Right atrium auricular region (tissue), 2 donors: ENCODE measurements at places on chromosomes 2 and 18.
A peak's percentile ranks its signal among the peaks of the same experiment; 100 is the strongest.

GRCh38 chr18:77088963-77089722, 43.4 kb downstream of the MBP start:
- no peak for DNase-seq

- DNase-seq = peak; percentile 69
Measured at GRCh38 chr2:69465513-69466456, 28.6 kb upstream of the NFU1 start.

DNA sequence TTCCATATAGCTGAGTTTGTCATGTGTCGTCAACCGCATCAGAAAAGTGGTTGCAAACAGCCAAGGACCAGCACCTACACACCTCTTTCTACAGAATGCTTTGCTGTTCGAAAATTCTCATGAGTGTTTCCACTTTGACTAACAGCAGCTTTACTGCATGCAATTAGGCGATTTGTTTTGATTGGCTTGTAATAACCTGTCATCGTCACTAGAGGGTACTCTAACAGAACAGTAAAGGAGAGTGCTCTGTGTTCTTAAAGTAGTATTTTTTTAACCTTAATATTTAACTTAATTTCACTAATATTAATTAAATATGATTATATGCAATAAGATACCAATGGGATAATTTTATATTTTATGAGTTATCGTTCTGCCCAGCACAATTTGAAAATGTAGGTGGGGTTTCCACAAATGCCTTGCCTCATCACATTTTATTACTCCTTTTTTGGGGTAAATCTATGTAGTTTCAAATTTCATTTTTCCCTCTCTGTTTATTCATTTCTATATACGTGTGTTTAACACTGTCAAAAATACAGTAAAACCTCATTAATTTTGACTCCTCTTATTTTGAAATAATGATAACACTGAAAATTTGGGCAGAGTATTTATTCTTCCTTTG, 502.2 kb downstream of the NRXN1 start:
- DNase-seq = no peak

GRCh38 chr2:26970244-26970927, at the start of gene MAPRE3:
TSS of gene MAPRE3 (plus strand) at chr2:26970637. CDS start at chr2:27022219, 51,582 bp downstream.
- DNase-seq = peak; percentile 70

- peak; percentile 86 for DNase-seq
Measured at GRCh38 chr2:37156857-37157714, at the start of gene EIF2AK2. TSS of gene EIF2AK2 (minus strand) at chr2:37156980. CDS start at chr2:37147806, 9,174 bp downstream.

GRCh38 chr18:10408131-10408530, 46.3 kb upstream of the APCDD1 start:
- DNase-seq = no peak

- DNase-seq = no peak
Measured at GRCh38 chr2:193556766-193557470, 1362.2 kb upstream of the TMEFF2 start.

GRCh38 chr2:8779795-8780671, 57.4 kb downstream of the KIDINS220 start:
- no peak for DNase-seq

GRCh38 chr18:23703057-23703986, 14.1 kb downstream of the LAMA3 start:
- DNase-seq = no peak

GRCh38 chr2:240356700-240357640, 78.5 kb upstream of the GPC1 start:
- no peak for DNase-seq

- DNase-seq = no peak
Measured at GRCh38 chr2:234395891-234396420, 100.9 kb downstream of the ARL4C start.
